ENCODE measurements at places on chromosomes 6 and 20. TPM values are rescaled to one million over a fixed set of nuclear protein-coding genes. Genes with fewer than 3 reads are reported as not detected.

MLN gene
- 0.39 TPM for total RNA-seq

GPR63 gene
- 2.6 TPM for total RNA-seq

HEBP2 gene
- total RNA-seq, result 5.3 TPM

NMBR gene
- total RNA-seq, result 1.5 TPM

GGTLC1 gene
- total RNA-seq, result not detected

MYB gene
- 3.9 TPM for total RNA-seq

DNA sequence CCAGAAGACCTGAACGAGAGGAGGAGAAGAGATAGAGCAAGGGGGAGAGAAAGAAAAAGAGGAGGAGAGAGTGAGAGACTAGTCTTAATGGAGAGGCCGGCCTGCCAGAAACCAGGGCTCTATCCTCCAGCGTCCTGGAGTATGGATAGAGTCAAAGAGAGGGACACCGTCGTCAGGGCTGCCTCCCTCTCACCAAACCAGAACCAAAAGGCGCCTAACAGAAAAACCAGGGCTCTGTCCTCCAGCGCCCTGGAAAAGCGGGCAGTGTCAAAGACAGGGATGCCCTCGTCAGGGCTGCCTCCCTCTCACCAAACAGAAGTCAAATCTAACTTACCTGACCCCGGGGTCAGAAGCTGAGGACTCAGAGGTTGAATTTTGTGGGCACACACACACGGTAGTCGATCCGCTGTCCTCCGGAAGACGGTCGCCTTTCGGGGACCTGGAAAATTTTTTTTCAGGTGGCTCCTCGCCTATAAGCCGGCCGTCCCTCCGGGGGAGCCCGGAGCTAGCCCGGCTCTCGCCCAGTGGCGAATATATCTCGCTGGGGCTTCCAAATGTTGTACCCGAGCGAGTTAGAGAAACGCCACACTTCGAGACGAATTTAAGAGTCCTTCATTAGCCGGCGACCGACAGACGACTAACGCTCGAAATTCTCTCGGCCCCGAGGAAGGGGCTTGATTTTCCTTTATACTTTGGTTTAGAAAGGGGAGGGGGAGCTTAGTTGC is 148.2 kb downstream of the TRIM27 start:
- no peak for DNase-seq

DNA sequence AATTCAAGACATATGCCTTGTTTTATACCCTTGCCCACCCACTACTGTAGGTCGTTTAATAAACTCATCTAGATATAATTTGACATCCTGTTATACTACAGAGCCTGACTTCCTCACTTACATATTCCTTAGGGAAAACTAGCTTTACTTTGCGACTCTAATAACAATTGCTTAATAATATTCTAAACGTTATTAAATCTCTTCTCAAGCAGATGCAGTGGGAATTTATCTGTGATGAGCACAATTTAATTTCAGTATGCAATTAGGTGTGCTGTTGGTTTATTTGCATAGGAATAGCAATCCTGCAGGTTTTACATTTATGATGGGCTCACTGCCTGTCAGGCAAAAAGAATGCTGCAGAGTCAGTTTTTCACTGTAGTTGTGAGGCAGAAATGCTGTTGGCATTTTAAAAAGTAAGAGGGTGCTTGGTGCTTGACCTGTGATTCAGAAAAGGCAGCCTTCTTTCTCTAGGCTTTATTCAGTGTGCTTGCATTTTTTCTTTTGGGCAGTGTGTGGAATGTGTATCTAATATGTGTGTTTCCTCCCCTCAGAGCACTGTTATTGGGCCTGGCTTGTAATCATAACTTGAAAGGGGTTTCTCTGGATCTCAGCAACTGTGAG is 152.3 kb upstream of the SCGN start:
- peak; percentile 29 for DNase-seq

- no peak for DNase-seq
These were observed 5.3 kb upstream of the AIF1 start for GRCh38 chr6:31609519-31610406.

GRCh38 chr6:87396595-87397392 is 11.0 kb upstream of the CFAP206 start:
- DNase-seq, result no peak

GRCh38 chr6:156777577-156778453 is 637 bp downstream of the ARID1B start:
- peak; percentile 73 for DNase-seq

DNA sequence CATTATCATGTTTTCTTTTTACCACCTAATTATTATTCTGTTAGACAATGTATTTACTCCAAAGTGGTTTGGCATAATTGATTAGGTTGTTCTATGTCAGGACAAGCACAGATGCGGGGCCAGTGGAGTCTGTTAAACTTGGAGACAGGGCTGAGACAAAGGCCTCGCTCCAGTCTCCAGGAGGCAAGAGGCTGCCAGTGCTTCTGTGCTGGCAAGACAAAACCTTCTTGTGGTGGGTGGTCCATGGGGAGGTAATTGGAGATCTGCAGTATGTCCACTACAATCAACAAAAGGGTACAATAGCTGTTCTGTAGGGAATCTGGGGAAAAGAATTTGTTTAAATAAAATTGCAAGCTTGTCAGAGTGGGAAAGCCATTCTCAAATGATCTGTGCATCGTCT is 677.2 kb upstream of the SLC35B3 start:
- no peak for DNase-seq

DNA sequence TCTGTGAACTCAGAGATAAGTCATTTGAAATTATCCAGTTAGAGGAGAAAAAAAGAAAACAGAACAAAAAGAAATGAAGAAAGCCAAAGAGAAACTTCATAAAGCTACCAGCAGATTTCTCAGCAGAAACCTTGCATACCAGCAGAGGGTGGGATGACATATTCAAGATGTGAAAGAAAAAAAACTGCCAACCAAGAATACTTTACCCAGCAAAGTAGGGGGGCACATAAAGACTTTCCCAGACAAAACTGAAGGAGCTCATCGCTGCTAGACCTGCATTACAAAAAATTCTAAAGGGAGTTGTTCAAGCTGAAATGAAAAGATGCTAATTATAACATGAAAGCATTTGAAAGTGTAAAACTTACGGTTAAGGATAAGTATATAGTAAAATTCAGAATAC is 246.3 kb downstream of the FNDC1 start:
- no peak for DNase-seq

GRCh38 chr6:52230685-52231084 is 13.6 kb downstream of the IL17F start:
- DNase-seq, result no peak

DNA sequence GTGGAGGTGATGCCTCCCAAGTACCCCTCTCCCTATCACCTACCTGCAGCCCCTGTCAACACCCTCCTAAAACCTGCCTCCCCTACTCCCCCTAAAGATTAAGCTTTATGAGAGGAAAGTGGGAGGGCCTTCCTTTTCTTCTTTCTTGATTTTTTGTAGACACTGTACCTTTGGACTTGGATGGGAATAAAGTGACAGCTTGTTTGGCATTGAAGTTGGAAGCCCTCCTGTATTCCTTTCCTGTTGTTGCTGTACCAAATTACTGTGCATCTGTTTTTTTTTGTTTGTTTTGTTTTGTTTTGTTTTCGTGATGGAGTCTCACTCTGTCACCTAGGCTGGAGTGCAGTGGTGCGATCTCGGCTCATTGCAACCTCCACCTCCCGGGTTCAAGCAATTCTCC is 99.3 kb upstream of the NFATC2 start:
- DNase-seq, result no peak

DNA sequence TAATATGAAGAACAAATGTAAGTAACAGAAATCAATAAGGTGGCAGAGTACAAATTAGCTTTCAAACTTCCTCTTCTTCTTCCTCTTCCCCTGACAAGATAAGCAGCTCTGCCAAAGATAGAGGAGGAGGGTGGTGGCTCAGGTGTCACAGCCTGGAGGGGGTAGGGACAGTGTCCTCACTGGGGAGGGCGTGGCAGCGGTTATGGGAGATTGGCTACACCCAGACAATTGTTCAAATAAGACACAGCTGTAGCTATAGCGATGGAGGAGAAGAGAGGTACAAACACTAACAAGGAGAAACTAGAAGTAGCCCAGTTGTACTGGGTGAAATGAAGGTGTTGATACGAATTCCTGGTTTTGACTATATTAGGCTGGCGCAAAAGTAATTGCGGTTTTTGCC is 198.5 kb downstream of the TBXT start:
- DNase-seq, result no peak

DNA sequence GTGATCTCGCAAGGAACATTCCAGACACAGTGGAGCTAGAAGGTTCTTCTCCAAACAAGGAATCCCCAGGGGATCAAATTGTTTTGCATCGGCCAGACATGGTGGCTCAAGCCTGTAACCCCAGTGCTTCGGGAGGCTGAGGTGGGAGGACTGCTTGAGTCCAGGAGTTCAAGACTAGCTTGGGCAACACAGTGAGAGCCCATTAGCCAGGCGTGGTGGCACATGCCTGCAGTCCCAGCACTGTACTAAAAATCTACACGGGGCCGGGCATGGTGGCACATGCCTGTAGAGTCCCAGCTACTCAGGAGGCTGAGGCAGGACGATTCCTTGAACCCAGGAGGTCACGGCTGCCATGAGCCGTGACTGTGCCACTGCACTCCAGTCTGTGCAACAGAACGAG is 15.3 kb downstream of the GMEB2 start:
- DNase-seq, result no peak

- no peak for DNase-seq
These were observed 58.0 kb upstream of the AHI1 start for GRCh38 chr6:135555550-135555949.

DNA sequence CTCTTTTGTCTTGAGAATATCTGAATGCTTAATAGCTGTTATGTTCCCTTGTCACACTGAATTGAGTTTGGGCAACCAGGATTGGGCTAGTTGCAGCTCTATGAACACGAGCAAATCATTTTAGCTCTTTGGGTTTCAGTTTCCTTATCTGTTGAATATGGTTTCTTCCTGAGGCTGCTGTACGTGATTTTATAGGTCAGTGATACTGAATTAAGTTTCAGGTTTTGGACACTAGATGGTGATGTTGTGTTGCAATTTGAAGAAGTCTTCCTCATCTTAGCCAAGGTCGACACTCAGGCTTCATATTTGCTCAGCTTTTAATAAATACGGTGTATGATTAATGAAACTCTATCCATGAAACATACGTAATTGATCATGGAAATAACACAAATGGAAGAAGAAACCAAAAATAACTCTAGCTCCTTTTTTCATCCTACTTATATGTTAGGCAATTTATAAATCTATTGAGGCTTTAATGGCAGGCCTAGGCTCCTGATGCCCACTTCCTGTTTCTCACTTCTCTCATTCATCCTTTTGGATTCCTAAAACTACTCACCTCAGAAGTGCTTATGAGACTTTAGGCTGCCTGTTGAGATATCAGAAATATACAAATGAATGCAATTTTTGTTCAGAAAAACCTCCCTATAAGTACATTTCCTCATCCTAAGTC is 354.1 kb upstream of the MAP3K7 start:
- peak; percentile 72 for DNase-seq

Measured in spinal cord (tissue), 10 donors.